ENCODE measurements at places on chromosomes 3 and 15.

DNA sequence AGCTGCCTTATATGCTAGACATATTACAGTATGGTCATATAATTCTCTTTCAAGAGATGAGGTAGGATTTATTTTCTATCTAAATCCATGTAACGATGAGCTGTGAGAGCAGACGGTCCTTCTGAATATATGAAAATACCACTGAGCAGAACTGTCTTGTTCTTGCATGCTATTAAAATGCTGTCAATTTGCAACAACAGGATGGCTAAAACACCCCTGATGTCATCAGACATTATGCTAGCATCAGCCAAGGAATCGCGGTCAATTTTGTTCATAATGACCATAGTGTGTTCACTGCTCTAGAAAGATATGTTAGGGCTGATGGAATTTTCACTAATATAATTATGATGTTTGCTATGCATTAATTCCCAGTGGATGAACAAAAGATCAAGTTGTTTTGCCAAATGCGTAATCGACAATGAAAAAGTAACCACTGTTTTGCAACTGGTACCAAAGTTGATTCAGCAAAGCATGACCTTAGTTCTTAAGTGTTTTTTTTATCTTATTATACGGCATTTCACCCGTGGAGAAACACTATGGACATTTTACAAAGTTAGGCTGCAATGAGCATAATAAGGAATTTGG is 765.4 kb upstream of the NR2F2 start:
- DNase-seq, result no peak

- no peak for DNase-seq
Observed at GRCh38 chr3:98259-98654, 98.3 kb upstream of the CHL1 start.

GRCh38 chr3:134956395-134956794 is 161.3 kb downstream of the EPHB1 start:
- no peak for DNase-seq

- DNase-seq, result no peak
Observed at GRCh38 chr15:73597036-73597638, 36.1 kb downstream of the NPTN start.

DNA sequence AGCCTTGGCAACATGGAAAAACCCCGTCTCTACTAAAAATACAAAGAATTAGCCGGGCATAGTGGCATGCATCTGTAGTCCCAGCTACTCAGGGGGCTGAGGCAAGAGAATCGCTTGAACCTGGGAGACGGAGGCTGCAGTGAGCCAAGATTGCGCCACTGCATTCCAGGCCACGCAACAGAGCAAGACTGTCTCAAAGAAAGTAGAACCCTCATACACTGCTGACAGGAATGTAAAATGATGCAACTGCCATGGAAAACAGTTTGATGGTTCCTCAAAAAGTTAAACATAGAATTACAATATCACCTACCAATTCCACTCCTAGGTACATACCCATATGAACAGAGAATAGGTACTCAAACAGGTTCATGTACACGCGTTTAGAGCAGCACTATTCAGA is 158.9 kb downstream of the TBC1D5 start:
- DNase-seq, result no peak

- no peak for DNase-seq
Observed at GRCh38 chr15:78641102-78641748, at the start of gene CHRNB4. Gene CHRNB4 (minus strand): TSS chr15:78641210. CDS start chr15:78641133, 77 bp downstream.

- peak; percentile 10 for DNase-seq
Observed at GRCh38 chr3:186209810-186210752, 101.2 kb upstream of the ETV5 start.

- no peak for DNase-seq
Observed at GRCh38 chr3:69194431-69195165, 72.2 kb upstream of the LMOD3 start.

- peak; percentile 80 for DNase-seq
Observed at GRCh38 chr15:59191855-59192237, 14.8 kb upstream of the LDHAL6B start.

GRCh38 chr3:172070269-172070668 is 30.9 kb downstream of the FNDC3B start:
- DNase-seq, result no peak

Data from fibroblast of skin of left biceps (primary cell).